ENCODE measurements at places on chromosomes 13 and 19.

DNA sequence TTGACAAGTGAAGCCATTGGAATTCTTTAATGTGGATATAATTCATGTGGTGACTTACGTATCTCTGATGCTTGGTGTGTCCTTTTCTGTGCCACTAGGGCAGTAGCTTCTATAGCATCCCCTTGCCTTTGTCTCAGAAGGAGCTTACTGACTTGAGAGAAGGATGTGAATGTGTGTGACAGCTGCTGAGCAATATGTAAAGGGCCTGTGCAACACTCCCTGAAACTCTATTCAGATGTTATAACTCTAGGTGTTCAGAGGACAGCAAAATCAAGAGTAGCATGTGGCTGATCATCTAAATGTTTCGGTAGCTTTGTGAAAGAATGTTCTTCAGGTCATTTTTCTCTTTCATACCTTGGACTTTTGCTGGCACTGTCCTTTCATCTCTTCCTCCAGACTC lies 189.5 kb downstream of the LMO7 start:
- no peak for DNase-seq

DNA sequence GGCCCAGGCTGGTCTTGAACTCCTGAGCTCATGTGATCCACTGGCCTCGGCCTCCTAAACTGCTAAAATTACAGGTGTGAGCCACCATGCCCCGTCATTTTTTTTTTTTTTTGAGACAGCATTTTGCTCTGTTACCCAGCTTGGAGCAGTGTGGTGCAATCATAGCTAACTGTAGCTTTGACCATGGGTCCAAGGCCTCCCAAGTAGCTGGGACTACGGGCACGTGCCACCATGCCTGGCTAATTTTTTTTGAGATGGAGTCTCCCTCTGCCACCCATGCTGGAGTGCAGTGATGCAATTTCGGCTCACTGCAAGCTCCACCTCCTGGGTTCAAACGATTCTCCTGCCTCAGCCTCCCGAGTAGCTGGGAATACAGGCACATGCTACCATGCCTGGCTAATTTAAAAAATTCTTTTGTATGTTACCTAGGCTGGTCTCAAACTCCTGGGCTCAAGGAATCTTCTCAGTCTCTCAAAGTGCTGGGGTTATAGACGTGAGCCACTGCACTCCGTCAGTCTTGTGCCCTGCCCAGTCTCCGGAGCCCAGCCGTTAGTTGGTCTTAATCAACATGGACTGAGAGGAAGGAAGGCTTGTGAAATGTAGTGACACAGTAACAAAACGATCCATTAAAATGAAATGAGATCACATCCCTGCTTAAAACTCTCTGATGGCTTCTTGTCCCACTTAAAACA lies 1.4 kb upstream of the LRG1 start:
- no peak for DNase-seq

GRCh38 chr19:38333245-38333644 lies 2.4 kb upstream of the CATSPERG start:
- DNase-seq = no peak

GRCh38 chr19:6126335-6126974 lies 9.0 kb upstream of the ACSBG2 start:
- peak; percentile 47 for DNase-seq

DNA sequence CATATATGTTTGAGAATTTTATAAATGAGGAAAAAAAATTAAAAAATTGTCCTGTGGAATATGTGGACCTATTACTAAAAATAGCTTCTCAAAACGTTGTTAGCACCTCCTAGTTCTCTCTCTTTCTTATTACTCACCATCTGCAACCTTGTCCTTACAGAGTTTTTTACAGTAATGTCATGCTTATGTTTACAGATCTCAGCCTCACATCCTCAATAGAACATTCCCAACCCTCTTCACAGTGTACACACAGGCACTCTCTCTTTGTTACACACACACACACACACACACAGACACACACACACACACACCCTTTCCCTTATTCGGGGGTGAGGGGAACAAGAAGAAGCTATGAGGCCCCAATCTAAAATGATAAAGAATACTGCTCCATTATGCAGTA lies 197.7 kb downstream of the SLITRK6 start:
- DNase-seq = no peak

- DNase-seq = no peak
These were observed 394.4 kb downstream of the SPRY2 start for GRCh38 chr13:79946556-79946955.

DNA sequence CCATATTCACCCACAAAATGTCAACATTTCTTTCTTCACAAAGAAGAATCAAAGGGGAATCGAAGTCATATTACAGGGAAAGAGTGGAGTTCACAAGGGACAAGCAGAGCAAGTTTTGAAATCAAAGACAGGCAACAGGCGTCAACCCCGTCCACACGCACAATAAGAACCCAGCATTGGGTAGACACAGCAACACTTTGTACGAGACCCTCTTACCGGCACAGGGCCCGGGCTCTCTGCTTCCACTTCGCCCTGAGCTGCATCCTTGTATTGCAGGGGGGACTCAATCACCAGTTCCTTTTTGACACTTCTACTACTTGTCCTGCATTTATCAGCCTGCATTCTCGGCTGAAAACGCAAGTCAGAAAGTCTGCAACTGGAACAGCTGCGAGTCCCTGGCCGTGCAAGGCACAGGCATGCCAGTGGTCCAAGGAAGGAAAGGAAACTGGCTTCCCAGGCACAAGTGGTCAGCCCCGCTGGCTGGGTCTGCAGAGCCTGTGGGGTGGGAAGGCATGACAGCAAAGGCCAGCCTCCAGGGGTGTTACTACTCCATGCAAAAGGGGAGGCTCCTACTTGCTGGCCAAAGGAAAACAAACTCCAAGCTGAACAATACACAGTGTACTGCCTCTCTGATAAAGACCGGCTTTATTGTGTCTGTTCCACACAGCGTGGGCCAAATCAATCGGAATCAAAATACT lies at the start of gene DOCK9:
Gene DOCK9 (minus strand): TSS at position 497 of the 698 bp plus-strand sequence. CDS start 155 bp downstream, at position 342.
- peak; percentile 59 for DNase-seq

- DNase-seq = no peak
These were observed 26.5 kb downstream of the MPND start for GRCh38 chr19:4369888-4370260.

DNA sequence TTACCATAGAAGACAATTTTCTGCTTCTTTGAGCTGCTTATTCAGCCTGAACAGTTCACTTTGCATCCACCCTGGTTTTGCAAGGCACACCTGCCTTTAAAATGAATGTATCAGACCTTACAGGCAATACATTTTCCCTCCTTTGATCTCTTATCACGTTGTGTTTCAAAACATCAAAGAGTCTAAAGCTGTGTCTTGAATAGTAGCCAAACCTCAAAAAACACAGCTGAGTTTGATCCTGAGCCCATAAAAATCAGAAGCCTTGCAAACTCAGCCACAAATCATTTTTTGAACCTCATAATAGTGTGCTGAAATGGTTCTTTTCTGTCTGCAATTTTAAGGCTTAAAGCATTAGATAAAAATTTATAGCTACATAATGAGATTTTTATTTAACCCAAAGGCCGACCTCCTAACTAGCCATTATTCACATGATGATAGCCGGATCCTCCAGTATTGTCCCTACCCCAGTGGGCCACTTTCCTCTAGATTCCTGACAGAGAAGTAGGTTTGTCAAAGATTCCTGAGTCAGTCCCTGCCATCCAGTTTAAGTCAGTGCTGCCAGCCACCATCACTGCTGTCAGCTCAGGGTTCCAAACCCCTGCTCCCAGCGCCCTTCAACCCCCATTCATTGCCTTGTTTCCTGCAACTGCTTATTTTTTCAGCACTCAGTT lies 71.8 kb downstream of the CAB39L start:
- DNase-seq = no peak

- no peak for DNase-seq
These were observed 24.5 kb upstream of the CYSLTR2 start for GRCh38 chr13:48629277-48629676.

- no peak for DNase-seq
These were observed 109.6 kb downstream of the ZAR1L start for GRCh38 chr13:32205431-32206096.

- DNase-seq = no peak
These were observed 15.7 kb downstream of the NOSIP start for GRCh38 chr19:49564616-49565045.

DNA sequence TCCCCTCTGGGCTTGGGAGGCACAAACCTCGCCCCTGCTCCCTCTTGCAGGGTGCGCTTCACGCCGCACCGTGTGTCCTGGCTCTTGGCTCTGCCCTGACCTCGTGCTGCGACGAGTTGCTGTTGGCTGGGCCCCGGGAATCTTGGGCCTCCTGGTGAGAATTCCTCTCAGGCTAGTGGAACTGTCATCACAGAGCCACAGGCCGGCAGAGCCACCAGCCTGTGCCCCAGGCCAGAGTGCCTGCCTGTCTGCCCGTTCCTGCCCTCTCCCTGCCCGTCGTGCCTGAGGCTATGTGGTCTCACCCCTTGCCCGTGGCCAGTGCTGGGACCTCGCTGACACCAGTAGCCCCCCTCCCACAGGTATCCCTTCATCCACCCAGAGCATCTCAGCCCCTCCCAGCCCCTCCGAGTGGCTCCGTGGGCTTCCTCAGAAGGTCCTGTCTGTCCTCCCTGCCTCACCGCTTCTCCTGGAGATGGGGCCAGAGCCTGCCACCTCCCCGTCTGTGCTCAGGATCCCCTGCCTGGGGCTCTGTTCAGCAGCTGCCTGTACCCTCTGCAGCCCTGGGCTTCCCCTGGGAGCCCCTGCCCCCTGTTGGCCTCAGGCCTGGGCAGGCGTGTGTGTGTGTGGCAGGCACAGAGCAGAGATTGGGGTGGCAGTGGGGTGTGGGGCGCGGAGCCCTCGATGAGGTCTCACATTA lies 13.3 kb downstream of the NDUFB7 start:
- no peak for DNase-seq

GRCh38 chr19:4742723-4743646 lies 19.3 kb upstream of the DPP9 start:
- DNase-seq = no peak

DNA sequence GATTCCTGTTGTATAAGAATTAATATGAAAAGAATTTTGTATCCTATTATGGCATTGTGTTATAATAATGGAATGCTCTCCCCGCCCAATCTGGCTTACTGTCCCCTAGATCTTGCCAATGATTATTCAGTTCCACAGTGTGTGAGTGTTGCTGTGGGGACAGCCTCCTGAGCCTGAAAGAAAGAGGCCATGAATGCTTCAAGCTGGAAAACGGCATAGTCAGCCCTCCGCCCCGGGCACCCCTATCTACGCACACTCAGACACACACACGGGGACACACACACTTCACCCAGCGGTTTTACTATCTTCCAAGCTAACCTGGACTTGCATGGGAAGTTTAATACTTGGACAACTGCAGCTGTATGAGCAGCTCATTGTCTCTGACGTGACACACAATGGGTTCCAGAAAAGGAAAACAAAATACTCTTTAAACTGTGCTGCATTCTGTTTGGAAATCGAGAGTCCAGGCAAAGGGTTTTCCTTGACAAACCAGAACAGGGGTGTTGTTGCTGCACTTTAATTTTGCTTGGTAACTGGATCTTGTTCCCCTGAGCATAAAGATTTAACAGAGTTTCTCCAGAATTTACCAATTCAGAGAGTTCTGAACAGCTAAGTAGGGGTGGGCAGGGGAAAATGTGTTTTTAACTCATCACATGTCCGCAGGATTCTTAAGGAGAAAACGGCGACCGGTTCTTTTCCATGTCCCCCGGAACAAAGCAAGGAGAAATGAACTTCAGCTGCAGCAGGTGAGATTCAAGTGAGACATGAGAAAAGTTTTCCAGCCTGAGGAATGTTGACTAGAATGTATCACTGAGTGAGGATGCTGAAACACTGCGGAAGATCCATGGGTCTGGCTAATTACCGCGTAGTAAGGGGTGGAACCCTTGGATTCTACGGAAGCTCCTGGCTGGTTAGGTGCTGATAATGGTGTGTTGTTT lies 472.9 kb downstream of the FOXO1 start:
- no peak for DNase-seq

DNA sequence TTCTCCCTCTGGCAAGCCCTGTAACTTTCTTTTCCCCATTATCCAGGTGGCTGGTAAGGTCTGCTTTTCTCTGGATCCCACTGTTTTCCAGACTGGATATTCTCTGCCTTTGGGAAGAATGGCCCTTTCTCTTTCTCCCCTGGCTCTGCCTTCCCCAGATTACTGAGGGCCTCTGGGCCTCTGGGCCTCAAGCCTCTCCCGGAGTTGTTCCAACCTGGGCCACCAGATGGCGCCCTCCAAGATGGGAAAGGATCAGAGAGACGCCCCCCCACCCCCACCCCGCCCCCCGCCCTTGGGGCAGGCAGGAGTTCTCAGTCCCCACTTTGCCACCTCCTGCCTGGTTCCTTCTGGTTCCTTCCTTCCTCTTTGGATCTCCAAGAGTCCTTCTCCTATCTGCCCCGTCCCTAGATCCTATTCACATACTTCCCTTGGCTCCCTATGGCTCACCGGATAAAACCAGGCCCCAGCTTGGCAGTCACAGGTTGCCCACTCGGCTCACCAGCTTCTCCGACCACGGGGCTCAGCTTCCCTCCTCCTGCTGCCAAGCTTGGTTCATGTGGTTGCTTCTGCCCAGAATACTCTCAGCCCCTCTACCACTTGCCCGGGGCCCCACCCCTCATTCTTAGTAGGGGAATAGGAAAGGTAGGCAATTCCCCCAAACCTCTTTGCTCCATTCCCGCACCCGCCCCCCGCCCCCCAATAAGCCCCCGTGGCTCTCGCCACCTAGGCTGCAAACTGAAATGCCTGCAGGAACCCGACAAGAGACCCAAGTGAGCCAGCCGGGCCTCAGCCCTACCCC lies 13.1 kb downstream of the EPS8L1 start:
- DNase-seq = peak; percentile 81

DNA sequence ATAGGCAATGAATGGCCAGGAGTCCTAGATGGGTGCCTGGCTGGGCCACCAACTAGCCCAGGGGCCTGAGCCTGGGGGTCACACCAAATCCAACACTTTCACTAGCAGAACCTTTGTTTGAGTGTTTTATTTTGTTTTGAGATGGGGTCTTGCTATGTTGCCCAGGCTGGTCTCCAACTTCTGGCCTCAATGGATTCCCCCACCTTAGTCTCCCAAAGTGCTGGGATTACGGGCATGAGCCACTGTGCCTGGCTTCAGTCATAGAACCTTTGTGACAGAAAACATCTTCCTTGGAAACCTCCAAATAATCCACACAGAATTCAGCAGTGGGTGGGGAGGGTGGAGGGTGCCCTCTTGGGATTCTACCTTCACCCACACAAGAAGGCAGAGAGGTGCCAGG lies 6.1 kb downstream of the PRKACA start:
- no peak for DNase-seq

- no peak for DNase-seq
These were observed 576.7 kb upstream of the PCDH9 start for GRCh38 chr13:67806796-67807195.

DNA sequence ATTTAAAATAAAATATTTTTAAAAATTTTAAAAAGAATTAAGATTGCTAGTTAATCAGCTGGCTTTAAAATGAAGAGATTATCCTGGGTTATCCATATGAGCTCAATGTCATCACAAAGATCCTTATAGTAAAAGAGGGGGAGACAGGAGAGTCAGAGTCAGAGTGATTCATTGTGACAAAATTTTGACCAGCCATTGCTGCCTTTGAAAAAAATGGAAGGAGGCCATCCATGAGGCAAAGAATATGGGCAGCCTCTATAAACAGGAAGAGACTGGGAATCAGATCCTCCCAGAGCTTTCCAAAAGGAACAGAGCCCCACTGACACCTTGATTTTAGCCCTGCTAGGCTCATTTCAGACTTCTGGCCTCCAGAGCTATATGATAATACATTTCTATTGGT lies 9.3 kb upstream of the RUBCNL start:
- DNase-seq = no peak

GRCh38 chr19:19750842-19751790 lies 18.2 kb upstream of the ZNF14 start:
- DNase-seq = no peak

Measured in hepatic stellate cell (primary cell).